Thymus (tissue), 14 donors: ENCODE measurements at places on chromosomes 3 and 15. TPM values are rescaled to one million over a fixed set of nuclear protein-coding genes. Genes with fewer than 3 reads are reported as not detected.

PAK6 gene
- 0.38 TPM for total RNA-seq

DGKG gene
- 1.6 TPM for total RNA-seq

DNA sequence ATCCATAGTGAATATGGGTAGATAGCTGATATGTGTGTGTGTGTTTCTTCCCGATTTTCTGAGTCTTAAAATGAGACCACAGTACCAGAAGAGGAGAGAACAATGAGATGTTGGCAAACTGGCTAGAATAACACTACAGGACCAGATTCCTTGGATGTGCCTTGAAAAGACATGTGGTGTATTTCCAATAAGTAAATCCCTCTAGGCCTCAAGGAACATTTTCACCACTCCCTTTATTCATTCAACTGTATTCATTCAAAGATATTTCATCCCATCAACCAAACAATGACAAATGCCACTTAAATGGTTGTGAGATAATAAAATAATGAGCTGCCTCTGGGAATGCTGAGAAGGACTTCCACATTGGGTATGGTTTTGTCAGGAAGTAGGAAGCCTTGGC is 8.7 kb upstream of the BNC1 start:
- H3K27ac ChIP-seq, result no peak overlapping the region
- no peaks in the 10 kb centered on the region for H3K27me3 ChIP-seq
- no peak for DNase-seq
- no peaks in the 10 kb centered on the region for H3K4me1 ChIP-seq
- H3K36me3 ChIP-seq, result no peaks in the 10 kb centered on the region

GRCh38 chr15:22263738-22264137 is 183.4 kb downstream of the OR4M2 start:
- no peaks in the 10 kb centered on the region for H3K4me1 ChIP-seq
- no peak overlapping the region for H3K27ac ChIP-seq
- H3K27me3 ChIP-seq, result peaks cover 13% of the 10 kb centered on the region
- no peak for DNase-seq
- no peaks in the 10 kb centered on the region for H3K36me3 ChIP-seq
- no peak overlapping the region for H3K4me3 ChIP-seq
